ENCODE measurements at places on chromosomes 2 and 18.

GRCh38 chr2:42722320-42723190 lies 41.4 kb downstream of the OXER1 start:
- DNase-seq, result no peak

GRCh38 chr2:45497355-45497754 lies 113.7 kb downstream of the SRBD1 start:
- no peak for DNase-seq

DNA sequence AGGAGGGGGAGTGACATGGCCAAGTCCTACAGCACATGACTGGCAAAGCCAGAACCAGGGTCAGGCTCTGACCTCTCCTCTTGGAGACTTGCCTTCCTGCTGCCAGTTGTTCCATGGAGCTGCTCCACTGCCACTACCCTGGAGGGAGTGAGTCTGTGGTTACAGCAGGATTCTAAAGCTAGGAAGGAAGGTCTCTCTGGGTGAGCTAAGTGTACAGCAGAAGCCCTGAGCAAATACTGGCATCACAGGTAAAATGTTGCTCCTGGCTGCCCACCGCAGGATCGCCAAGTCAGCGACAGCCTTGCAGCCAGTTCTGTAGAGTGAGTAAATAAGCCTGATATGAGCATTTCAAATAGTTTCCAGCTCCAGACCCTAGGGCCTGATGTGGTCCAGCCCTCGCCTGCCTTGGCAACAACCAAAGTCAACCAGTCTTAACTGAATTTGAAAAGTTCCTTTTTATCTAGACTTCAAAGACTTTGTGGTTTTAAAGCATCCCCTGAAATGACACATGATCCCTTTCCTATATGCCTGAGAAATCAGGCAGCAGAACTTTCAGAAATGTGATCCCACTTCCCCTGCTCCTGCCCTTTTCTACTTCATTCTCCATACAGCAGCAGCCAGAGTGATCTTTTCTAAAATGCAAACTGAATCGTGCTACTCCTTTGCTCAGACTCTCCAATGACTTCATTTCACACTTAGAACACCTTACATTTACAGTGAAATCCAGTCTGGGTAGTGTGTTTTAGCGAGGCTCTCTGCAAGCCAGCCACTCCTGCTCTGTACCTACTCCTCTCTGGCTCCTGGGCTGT lies 114.3 kb downstream of the MGAT5 start:
- no peak for DNase-seq

DNA sequence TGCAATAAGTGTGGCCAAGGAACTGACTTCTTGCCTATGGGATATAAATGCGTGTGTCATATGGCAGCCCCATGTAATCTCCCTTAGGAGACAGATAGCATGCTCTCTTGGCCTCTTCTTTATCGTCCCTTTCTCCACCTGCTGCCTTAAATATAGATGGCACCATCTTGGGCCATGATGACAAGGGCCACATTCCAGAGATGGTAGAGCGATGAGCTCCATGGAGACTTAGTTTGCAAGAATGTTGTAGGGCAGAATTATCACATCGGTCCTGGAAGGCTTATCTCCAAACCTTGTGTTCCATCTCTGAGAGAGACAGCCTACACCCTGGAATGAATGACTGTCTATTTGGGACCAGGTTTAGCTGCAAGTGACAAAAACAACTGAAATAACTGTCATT lies 536.7 kb downstream of the TNS1 start:
- DNase-seq, result no peak

- DNase-seq, result no peak
Observed at GRCh38 chr2:240214790-240215675, 74.6 kb upstream of the OTOS start.

GRCh38 chr2:19120941-19121750 lies 237.3 kb downstream of the OSR1 start:
- DNase-seq, result no peak

- DNase-seq, result no peak
Observed at GRCh38 chr2:236943068-236943467, 142.6 kb upstream of the COPS8 start.

DNA sequence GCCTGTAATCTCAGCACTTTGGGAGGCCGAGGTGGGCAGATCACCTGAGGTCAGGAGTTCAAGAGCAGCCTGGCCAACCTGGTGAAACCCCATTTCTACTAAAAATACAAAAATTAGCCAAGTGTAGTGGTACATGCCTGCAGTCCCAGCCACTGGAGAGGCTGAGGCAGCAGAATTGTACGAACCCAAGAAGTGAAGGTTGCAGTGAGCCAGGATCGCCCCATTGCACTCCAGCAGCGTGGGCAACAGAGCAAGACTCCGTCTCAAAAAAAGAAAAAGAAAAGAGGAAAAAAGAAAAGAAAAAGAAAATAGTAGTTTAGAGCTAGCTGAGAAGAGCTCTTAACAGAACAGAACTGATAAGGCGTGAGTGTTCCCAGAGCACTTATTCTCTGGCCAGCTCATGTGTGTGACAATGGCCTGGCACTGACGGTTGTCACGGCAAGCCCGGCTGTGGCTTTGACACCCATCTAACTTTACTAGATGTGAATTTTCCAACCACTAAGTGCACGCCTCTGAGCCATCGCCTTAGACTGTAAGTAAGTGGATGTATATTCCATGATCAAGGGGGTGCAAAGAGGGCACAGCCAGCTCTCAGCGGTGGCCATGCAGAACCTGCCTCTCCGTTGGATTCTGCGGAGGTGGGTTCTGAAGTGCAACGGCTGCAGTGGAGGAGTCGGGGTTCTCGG lies 80.0 kb downstream of the ZNF516 start:
- DNase-seq, result peak; percentile 81

DNA sequence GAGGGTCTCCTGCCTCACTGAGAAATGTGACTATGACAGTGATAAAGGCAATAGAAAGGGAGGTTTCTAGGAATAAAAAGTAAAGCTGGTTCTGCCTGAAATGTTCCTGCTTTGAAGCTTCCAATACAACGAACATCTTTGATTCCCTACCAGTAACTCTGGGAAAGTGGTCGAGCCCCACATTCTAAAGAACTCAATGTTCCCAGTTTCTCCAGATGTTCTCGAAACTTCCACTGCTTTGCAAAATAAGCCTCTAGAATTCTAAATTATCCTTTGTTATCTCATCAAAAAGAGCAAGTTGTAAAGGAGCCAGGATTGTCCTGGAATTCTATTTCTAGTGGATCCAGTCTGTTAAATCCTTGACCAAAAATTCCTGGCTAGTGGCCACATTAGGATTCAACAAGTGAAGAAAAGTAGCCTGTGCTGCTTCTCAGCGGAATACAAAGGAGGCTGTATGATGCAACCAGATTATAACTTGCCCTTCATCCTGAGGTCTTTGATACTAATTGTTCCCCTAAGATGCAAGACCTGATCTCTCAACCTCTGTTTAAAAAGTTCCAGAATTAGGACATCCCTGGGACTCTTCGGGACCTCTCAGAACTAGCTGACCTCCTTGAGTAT lies 8.4 kb downstream of the SCN7A start:
- no peak for DNase-seq

DNA sequence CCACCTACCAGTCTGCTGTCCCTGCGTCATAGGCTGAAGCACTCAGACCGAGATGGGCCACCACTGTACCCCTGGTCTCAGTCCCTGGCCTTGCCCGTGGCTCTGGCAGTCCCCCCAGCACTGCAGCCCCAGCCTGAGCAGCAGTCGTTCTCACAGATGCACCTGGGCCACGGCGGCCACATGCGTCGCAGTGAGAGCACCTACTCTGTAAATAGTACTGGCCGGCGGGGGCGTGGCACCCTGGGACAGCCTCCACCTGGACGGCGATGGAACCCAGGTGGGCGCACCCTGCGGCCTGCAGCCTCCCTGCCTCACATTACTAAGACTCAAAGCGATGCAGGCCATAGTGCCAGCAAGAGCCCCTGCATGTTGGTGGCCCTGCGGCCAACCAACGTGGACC lies 198.8 kb downstream of the NAPG start:
- DNase-seq, result no peak

- no peak for DNase-seq
Observed at GRCh38 chr2:109237792-109238191, 108.8 kb downstream of the SH3RF3 start.

DNA sequence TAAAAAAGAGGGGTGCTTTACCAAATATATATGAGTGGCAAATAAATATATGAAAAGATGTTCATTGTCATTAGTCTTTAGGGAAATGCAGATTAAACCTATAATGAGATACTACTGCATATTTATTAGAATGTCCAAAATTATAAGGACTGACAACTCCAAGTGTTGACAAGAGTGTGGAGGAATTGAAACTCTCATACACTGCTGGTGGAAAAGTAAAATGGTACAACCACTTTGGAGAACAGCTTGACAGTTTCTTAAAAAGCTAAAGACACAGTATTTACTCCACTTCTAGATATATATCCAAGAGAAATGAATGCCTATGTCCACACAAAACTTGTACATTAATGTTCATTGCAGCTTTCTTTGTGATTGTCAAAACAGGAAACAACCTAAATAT lies 50.4 kb downstream of the PLEK start:
- DNase-seq, result no peak

DNA sequence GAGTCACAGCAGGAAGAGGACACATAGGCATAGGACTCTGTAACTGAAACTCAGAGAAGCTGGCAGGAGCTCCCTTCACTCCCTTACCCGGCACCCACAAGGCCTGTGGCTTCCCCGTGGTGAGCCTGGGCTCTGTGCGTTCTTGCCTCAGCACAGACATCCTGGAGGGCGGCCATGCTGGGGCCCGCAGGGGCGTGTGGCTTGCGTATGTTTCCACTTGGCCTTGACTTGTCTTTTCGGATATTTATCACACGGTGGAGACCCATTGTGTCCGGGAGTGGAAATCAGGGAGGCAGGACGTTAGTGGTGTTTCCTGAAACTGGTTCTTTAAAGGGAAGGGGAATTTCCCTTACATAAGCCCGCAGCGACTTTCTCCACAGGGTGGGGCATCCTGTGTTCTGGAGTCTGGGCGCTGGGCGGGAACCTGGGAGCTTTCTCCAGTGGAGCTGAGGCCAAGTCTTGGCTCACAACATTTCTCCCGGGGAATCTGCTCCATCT lies 49.9 kb upstream of the EML6 start:
- DNase-seq, result peak; percentile 72

DNA sequence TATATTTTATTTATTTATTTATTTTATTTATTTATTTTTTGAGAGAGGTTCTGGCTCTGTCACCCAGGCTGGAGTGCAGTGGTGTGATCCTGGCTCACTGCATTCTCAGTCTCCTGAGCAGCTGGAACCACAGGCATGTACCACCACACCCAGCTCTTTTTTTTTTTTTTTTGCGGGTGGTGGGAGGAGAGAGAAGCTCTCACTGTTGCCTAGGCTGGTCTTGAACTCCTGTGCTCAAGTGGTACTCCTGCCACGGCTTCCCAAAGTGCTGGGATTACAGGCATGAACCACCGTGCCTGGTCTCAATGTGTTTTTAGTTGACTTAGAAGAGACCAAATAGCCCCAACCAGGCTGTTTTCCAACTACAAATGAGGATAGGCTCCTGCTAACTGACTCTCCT lies 80.7 kb downstream of the PDCL3 start:
- no peak for DNase-seq

- no peak for DNase-seq
Observed at GRCh38 chr2:126616606-126617069, 39.3 kb upstream of the GYPC start.

GRCh38 chr18:10443001-10443400 lies 11.4 kb upstream of the APCDD1 start:
- DNase-seq, result no peak

DNA sequence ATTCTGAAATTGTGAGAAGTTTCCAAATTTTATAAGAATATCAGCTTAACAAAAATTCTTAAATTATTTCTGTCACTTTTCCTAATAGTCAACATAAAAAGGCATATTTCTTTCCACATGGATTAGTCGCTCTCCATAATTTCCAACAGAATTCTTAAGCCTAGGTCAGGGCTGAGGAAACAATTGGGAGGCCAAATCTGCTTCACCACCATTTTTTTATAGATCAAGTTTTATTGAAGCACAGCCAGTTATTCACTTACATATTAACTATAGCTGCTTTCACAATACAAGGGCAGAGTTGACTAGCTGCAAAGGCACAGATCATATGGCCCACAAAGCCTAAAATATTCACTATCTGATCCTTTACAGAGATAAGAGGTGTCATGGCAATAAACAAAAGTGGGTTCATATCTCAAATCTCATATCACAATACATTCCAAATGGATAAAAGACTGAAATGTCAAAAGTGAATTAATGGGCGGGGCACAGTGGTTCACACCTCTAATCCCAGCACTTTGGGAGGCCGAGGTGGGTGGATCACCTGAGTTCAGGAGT lies 18.7 kb downstream of the MEMO1 start:
- no peak for DNase-seq

GRCh38 chr18:5900262-5900661 lies 4.9 kb upstream of the TMEM200C start:
- DNase-seq, result no peak

DNA sequence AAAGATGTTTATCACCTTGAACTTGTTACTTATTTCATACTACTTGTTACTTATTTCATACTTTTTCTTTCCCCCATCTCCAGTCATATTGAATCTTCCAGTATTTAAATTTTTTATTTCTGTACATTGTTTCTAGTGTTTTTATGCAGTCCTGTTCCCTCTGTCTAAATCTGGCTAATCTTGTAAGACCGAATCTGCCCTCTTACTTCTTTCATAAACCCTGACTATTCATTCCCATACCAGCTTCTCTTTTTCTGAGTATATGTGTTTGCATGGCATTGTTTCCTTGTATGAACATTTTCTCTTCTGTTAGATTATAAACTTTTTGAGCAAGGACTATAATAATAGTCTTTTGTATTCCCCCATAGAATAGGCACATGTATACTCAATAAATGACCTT lies 131.7 kb downstream of the TAF4B start:
- DNase-seq, result no peak

DNA sequence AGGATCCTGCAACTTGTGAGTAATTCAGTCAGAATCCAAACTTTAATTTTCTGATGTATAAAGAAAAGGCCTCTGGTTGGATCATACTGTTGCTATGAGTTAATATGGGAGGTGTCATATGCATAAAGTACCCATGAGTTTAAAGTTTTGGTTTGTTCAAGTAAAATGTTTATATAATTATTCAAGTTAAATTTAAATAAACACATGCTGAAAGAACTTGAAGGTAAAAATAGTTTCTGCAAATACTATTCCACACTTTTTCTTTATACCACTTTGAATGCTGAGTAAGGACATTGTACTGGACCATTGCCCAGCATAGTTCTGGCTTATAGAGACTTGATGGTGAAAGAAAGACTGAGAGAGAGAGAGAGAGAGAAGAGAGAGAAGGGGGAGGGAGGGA lies 30.7 kb downstream of the PKP4 start:
- no peak for DNase-seq

GRCh38 chr18:6886797-6887330 lies 157.3 kb downstream of the ARHGAP28 start:
- DNase-seq, result no peak

- no peak for DNase-seq
Observed at GRCh38 chr2:76283350-76283749, 572.6 kb upstream of the GCFC2 start.

DNA sequence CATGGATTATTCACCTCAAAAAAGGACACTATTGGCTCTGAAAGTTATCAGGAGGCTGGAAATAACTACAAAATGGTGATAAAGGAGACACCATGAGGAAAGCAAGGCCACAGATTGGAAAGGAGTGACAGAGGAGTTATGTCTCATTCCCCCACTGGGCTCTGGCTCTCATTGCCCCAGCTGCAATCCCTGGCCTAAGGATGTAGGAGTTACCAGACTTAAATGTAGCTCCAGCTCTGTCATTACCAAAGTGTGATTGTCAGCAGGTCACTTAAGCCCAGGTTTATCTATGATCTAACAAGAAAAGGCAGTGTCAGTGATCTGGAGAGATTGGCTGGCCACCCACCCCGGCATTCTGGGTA lies 1228.2 kb upstream of the DDX18 start:
- DNase-seq, result no peak

GRCh38 chr2:5696945-5697521 lies 4.8 kb downstream of the SOX11 start:
- no peak for DNase-seq
